Hair follicle dermal papilla cell (primary cell): ENCODE measurements at places on chromosomes 16 and 17. TPM values are rescaled to one million over a fixed set of nuclear protein-coding genes. Genes with fewer than 3 reads are reported as not detected.

Gene ZFHX3
- 11.7 and 13.3 TPM in 2 replicates for total RNA-seq

Gene C16orf46
- total RNA-seq: 0.32 and 0.73 TPM in 2 replicates

Gene TSPAN10
- total RNA-seq: 1.9 TPM in 2 replicates

Gene ARHGAP44
- total RNA-seq: 1.6 and 2.1 TPM in 2 replicates

Gene CA5A
- not detected in 2 replicates for total RNA-seq

Gene PRAC2
- not detected in 2 replicates for total RNA-seq

Gene RANGRF
- 11.5 and 15.5 TPM in 2 replicates for total RNA-seq

Gene ORC6
- 1.5 and 1.8 TPM in 2 replicates for total RNA-seq

Gene SLC13A2
- not detected in 2 replicates for total RNA-seq

Gene MYADML2
- not detected in 2 replicates for total RNA-seq
